ENCODE measurements at places on chromosomes 5 and 9.

GRCh38 chr5:35024911-35025510, 22.7 kb downstream of the AGXT2 start:
- DNase-seq = no peak

- no peak for DNase-seq
Measured at GRCh38 chr5:90408571-90409317, 812 bp downstream of the CETN3 start.

DNA sequence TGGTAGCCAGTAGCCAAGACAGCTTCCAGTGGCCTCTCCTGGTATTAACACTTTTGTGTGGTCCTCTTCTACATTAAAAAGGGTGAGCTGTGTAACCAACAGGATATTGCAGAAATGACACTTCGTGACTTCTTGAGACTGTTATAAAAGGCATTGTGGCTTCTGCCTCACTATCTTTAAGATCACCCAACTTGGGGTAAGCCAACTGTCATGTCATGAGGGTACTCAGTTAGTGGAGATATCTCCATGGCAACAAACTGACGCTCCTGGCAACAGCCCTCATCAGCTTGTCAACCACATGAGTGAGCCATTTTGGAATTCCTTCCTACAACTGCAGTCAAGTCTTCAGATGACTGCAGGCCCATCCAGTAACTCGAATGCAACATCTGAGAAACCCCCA, 121.7 kb downstream of the DEPDC1B start:
- DNase-seq = no peak

DNA sequence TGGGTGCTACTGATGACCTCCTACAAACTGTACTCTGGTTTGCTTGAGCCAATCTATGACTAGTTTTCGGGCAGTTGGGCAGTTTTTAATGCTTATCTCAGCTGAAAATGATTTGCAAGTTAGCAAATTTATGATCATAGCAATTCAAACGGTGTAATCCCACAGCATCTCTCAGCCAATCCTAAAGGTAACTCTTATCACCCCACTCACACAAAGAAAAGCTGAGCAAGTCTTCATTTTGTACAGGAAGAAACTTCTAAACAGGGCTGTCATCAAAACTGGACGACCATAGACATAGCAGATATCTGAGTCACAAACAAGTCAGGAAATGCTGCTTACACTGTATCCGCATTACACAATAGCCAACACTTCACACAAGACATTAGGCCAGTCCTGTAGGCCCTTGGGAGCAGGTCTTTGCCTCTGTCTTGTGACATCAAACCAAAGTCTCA, 2.6 kb upstream of the ENC1 start:
- DNase-seq = no peak

GRCh38 chr5:94618029-94618492, 343 bp downstream of the KIAA0825 start:
- peak; percentile 3 for DNase-seq

GRCh38 chr9:90953200-90953599, 151.6 kb downstream of the SYK start:
- DNase-seq = no peak

DNA sequence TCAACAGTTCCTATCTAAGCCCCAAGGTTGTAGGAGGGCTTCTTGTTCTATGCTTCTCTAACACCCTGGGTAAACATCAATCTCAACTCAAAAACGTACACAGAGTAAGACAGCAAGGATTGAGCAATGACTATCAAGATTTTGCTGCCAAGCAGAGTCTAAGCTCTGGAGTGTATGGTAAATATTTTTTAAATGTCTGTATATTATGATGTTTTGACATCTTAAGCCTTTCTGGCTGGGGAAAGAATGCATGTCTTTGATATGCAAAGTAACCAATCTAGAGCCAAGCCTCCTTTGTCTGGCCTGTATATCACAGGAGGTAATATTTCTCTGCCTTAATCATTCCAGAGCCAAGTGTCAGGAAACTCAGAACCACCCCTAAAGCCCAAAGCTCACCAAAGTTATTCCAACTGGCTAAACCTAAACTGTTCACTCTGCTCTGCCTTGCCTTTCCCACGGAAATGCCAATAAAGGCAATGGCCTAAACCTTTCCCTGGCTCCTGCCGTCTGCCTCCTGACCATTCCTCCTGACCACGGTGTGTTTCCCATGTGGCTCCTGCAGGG, 45.2 kb downstream of the YIPF5 start:
- no peak for DNase-seq

GRCh38 chr9:108234811-108235210, 621.0 kb downstream of the ACTL7B start:
- DNase-seq = no peak

DNA sequence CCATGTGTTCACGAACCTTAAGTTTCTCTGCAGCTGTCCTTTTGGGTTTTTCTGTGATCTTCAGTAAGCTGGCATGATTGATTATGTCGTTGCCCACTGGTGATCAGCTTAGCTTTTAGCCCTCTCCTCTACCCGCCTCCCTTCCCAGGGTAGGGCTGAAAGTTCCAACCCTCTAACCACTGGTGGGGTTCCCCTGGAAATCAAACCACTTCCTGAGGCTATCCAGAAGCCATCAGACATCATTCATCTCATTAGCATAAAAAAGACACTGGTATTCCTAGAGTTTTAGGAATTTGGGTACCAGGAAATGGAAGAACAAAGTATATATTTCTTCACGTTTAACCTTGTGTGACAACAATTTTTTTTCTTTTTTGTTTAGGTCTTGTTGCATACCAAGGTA, 29.8 kb downstream of the SPIN1 start:
- DNase-seq = no peak

- no peak for DNase-seq
Measured at GRCh38 chr9:101383361-101383760, 1.4 kb downstream of the BAAT start.

DNA sequence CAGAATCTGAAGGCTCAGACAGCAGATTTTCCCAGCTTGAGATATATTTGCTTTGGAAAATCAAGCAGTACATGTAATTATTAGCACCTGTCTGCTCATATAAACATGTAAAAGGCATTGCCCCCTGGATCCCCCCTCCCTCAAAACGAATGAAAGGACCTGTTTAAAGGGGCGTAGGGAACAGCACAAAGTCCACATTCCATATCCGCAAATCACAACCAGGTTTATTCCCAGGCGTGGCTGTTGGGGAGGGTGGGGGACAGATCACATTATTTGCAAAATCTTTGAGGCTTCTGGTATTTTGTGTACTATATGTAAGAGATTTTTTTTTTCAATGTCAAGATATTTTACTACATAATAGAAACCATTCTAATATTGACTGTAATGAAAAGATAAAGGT, 8.7 kb upstream of the MRPS2 start:
- no peak for DNase-seq

DNA sequence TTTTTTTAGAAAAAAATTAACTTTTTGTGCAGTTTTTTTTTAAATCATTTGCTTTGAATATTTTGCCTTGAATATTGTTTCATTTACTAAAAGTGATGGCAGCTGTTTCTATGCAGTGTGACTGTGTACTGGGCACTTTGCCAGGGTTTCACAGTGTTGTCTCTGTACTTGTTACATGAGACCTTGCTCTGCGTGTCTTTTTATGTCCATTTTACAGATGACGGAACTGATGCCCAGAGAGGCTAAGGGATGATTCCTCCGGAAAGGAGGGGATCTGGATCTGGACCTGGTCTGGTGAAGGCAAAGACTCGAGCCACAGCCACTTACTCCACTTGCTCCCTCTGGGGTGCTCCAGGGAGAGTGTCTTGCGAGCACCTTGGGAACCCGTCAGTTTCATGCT, 124.8 kb upstream of the PTCH1 start:
- DNase-seq = no peak

DNA sequence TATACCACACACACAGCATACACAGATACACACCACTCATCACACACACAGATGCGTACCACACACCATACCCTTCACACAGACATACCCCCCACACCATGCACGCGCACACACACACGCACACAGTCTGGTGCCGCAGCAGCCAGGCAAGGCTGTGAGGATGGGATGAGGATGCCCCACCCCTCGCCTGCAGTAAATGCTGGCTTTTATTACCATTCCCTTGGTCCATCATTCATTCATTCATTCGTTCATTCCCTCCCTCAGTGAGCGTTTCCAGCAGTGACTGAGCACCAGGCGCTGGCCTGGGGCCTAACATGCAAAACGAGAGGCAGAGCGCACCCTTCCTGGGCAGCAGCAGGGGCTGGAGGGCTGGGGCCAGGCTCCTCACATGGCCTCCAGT, 51.7 kb upstream of the FCN2 start:
- no peak for DNase-seq

DNA sequence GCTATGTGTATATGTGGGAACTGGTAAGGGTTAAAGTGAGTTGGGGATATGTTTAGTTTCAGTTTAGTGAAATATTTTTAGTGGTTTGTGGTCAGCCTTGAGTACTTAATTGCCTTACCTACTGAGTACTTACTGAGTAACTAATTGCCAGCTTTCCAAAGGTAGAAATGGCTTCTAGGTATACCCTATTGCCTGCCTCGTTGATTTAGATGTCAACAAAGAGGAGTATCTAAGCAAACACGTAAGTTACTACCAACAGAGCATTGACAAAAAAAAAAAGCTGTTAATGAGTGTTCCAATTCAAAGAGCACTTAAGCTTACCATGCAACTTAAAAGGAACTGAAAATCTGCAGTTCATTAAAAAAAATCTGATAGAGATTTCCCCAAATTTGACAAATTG, 8.8 kb downstream of the ATP10B start:
- no peak for DNase-seq

GRCh38 chr5:149162401-149163084, 21.2 kb downstream of the ABLIM3 start:
- DNase-seq = no peak

GRCh38 chr5:139389701-139390638, at the start of gene MZB1:
MZB1 (minus strand) TSS chr5:139389913; CDS start chr5:139389856, 57 bp downstream.
- DNase-seq = no peak

DNA sequence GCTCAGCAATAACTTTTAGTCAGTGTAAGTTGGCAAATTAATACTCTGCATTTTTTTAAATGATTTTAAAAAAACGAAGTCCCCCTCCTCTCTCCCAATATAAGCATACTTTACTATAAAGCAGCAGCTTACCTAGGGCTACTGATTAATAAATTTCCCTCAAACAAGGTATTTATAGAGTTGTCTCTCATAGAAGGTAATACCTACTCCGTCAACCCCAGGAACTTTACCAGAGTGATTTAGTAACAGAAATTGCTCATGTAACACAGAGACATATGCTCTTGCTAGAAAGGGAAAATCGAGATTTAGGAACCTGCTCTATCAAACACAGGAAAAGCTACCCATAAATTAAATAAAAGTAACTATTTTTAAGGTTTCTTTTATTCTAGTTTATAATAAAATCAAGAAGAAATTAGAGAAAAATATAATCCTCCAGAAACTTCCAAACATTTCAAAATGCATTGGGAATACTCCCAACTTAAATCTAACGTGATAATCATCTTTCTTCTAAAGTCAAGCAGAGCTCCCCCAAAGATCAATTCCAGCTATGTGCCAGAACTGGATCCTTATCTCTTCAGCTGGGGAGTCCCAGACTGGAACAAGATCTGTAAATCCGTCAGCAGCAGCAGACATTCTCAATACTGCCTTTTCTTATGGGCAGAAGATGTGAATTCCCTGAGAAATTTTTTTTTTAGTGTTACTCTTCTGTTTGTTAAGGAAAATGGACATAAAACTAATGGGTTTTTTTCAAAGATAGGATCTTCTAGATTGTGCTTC, 69.6 kb downstream of the ADAMTS16 start:
- no peak for DNase-seq

- no peak for DNase-seq
Measured at GRCh38 chr9:131559421-131560000, 14.2 kb downstream of the PRRT1B start.

GRCh38 chr9:24899463-24899862, 353.8 kb upstream of the IZUMO3 start:
- DNase-seq = no peak

- DNase-seq = no peak
Measured at GRCh38 chr5:160660132-160660531, 191.9 kb downstream of the ATP10B start.

DNA sequence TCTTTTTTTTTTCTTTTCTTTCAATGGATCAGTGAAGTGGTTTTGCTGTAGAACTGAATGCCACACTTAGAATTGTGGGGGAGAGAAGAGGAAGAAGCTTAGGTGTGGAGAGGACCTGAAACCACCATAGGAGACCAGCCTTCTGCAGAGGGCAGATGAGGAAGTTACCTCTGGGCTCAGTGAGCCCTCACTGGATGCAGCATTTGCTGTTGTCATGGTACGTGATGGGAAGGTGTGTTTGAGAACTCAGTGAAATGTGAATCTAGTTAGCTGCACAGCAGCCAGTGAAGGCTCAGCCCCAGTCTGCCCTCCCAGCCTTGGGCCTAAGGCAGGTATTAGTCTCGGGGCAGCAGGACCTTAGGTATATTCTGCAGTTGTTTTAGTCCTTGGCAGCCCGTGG, 17.5 kb downstream of the CYFIP2 start:
- no peak for DNase-seq

DNA sequence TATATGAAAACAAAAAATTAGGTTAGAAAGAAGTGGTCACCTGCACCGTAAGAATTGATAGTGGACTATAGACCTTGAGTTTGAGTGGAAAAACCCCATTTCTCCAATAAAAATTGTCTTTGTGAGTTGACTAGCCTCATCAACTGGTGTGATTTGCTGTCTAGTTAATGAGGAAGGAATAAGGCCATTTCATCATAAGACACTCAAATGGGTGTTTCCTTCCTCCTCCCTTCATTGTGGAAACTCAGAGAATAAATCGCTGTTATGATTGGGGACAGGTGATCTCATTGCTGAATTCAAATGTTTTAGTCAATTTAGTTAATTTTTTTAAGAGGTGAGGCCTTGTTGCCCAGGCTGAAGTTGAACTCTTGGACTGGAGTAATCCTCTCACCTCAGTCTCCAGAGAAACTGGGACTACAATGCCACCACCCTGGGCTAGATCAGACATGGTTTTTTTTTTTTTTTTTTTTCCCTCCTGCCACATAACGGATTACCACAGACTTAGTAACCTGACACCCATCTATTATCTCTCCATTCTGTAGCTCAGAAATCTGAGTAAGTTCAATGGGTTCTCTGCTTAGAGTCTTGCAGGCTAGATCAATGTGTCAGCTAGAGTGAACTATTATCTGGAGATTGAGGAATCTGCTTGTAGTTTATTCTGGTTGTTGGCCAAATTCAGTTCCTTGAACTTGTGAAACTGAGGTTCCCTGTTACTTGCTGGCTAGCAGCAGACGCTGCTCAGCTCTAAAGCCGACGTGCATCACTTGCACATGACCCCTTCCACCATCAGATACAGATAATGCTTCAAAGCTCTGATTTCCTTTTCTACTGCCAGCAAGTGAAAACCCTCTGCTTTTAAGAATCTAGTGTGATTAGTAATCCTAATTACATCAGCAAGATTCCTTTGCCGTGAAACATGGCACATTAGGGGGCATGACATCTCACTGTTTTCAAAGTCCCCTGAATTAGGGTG, 663.8 kb upstream of the CDH9 start:
- no peak for DNase-seq

DNA sequence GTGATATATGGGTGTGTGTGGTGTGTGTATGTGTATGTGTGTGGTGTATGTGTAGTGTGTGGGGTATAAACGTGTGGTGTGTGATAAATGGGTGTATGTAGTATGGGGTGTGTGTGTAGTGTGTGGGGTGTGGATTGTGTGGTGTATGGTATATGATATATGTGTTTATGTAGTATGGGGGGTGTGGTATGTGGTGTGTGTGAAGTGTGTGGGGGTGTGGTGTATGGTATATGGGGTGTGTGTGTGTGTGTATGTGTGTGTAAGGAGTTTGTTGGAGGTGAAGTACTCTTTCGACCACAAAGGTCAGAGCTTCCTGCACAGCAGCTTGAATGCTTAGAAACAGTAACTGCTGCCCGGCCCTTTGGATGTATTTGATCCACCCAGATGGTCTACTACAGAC, 145.2 kb upstream of the IQGAP2 start:
- no peak for DNase-seq
